ENCODE measurements at places on chromosomes 1 and 21.

GRCh38 chr1:13860031-13860430, 160.0 kb downstream of the PRDM2 start:
- DNase-seq, result no peak

DNA sequence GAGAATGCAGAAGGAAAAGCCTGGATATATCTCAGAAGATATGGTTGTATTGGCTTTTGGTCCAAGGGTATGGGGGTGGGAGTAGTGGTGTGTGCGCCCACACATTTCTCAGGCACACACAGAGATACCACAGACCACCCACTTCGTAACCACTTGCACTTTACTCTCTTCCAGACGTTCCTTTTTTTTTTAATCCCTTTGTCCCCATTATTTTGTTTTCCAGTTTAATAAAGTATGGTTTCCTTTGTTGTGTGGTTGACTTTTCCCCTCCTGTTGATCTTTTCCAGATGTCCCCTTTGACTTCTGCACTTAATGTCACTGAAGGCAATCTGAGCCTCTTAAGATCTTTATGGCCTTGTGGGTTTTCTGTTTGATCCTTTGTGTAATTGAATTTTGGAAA, 10.5 kb upstream of the TARS2 start:
- DNase-seq, result no peak

DNA sequence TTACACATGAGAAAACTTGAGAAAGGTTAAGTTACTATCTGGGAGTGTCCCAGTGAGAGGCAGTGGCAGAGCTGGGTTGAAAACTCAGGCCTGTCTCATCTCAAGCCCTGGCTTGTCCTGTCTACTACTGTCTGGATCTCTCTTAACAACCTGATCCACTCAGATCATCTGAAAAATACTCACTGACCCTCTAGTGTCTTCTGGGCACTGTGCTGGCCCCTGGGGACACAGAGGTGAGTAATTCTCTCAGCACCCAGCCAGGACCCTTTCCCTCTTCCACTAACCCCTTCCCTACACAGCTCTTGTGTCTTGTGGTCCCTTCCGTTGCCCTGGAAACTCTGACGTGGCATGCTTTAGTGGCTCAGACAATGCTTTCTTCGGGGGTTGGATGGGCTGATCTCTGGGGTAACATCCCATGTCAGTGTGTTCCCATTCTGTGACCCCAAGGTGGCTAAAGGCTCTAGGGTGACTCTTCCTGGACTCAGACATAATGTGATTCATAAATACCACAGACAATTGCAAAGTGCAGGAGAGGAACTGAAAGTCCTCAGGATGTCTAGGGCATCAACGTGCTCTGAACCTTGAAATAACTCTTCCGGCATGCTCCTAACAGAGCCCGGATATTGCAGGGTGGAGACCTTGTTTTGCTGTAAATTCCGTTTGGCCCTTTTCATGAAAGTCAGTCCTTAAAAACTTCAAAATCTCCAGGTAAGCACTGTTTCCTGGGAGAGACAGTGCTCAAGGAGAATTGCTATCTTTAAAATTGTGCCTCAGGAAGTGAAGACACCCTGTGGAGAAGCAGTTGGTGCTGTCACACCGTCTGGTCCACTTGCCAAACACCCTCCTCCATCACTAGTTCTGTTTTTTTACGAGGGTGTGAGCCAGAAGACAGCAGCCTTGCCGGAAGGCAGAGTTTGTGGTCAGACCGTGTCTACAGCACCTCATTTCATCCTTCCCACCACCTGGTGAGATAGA, 4.0 kb downstream of the SHISAL2A start:
- no peak for DNase-seq

DNA sequence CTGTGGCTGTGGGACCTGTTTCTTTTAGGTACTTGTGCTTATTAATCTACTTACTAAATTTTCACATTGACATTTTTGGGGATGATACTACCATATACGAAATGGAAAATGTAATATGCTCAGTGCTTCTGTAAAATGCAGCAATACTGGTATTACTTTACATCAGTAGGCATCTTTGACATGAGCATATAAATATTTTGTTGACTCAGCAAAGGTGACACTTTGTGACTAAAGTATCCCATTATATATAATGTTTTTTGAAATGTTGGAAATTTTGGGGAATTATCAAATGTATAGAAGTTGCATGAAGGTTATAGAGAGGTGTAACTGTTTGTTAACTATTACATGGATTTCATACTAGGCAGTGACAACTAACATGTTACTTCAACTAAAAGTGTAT, 2.3 kb upstream of the FAM177B start:
- DNase-seq, result no peak

- DNase-seq, result no peak
Observed at GRCh38 chr1:204889681-204890383, 19.2 kb downstream of the NFASC start.

GRCh38 chr1:10084045-10084444, 51.3 kb downstream of the UBE4B start:
- no peak for DNase-seq

GRCh38 chr1:184753608-184754475, 816 bp downstream of the EDEM3 start:
- DNase-seq, result no peak

DNA sequence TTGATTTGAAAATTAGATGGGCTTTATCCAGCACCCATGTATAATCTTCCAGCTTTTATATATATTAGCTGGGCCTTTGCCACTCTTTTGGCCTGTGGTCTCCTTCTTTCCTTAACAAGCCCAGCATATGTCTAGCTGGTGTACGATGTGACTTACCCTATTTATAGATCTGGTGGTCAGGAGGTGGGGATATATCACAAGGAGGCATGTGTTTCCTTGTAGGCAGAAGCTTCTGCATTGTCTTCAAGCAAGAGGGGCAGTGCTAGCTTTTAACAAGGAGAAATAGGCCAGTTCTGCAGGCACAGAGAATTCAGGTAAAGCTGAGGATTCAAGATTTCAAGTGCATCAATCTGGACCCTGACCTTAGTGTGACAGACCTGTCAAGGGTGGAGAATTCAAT, 38.0 kb upstream of the DNASE2B start:
- DNase-seq, result no peak

- no peak for DNase-seq
Observed at GRCh38 chr1:8516793-8517556, 199.1 kb downstream of the SLC45A1 start.

DNA sequence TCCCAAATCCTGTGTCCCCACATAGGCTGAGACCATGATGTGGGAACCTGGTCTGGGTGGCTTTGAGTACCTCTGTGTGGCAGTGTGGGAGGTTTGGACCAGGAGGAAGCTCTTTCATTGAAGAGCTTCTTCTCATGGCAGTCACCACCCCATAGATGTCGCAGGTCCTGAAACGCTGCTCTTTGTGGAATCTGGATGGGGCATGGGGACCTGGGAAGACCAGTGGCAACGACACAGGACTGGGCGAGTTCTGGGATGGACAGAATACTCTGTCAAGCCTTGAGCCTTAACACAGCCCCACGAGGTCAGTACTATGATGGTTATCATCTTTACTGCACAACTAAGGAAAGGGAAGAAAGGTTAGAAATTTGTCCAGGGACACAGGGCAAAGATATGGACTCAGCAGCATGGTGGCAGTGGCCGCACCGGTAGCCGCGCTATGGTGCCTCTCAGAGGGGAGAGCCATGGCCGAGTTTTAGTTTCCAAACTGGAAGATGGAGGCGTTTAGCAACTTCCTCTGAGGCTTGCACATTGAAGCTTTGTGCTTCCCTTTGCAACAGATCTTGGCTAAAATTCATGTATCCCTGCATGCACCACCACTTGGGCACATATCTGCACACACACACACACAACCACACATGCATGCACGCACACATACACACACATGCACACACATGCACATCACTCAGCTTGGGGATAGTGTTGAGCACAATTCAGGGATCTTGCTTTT, 117.7 kb upstream of the C1orf174 start:
- no peak for DNase-seq
